ENCODE measurements at places on chromosomes 4 and X.

- no peak for DNase-seq
Measured at GRCh38 chr4:15897577-15897976, 41.0 kb downstream of the FGFBP1 start.

DNA sequence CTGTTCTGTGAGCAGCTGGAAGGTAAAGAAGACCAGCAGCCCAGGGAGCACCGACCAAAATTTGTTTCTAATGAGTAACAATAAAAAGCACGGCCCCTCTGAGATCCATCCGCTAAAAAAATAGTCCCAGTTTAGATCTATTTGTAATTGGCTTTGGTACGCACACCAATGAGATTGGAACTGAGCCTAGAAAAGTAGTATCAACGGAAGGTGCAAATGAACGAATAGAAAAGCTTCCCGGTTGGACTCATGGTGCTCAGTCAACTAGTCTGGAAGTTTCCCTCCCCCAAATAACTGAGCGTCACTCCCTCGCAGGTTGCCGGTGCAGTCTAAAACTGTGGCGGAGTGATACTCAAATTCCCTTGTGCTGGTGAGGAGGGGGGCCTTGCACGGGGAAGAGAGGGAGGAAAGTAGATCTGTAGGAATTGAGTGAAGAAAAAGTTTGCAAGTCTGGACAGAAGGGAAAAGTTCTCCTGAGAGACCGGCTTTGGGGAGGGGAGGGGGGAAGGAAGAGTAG, at the start of gene COL4A5:
Gene COL4A5, plus strand, starts transcription at position 413 of the 517 bp plus-strand sequence. CDS start 288 bp downstream, outside the sequence.
- DNase-seq: no peak

- DNase-seq: no peak
Measured at GRCh38 chr4:74794382-74795010, at the start of gene BTC. BTC (minus strand) TSS chr4:74794523; CDS start chr4:74794325, 198 bp downstream.

- DNase-seq: no peak
Measured at GRCh38 chrX:17214962-17215361, 160.0 kb upstream of the NHS start.

- no peak for DNase-seq
Measured at GRCh38 chr4:24808955-24809354, 13.6 kb downstream of the SOD3 start.

DNA sequence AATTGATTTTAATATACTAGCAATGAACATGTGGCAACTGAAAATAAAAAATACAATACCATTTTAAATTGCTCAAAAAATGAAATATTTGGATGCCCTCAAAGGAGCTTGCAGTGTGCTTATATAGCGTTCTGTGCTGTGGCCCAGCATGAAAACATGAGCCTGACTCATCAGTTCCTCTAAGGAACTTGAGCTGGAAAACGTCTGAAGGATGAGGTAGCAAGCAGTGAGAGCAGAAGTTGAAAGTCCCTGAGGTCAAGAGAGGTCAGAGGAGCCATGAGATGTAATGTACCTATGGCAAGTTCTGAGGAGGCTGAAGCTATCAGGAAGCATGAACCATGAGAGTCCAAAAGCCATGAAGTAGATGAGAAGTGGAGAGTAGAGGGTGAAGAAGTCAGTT, 59.7 kb downstream of the HMGB3 start:
- DNase-seq: no peak

DNA sequence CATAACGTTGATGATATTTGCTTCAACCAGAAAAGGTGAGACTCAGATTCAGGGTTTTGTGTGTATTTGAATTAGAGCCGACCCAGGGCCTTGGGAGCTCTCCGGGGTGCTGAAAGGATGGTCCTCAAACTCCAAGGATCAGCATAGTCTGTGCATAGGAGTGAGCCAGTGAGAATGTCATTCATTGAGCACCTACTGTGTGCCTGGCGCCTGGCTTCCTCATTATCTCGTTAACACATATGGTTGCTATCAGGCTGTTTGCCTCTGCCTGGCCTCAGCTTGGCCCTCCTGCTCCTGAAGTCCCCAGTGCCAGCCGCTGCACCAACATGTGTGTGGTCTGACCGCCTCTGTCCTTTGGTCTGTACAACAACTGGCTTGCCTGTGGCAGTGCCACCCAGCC, 25.1 kb upstream of the JAKMIP1 start:
- no peak for DNase-seq

GRCh38 chrX:120485638-120486520, 16.8 kb upstream of the LAMP2 start:
- peak; percentile 21 for DNase-seq

DNA sequence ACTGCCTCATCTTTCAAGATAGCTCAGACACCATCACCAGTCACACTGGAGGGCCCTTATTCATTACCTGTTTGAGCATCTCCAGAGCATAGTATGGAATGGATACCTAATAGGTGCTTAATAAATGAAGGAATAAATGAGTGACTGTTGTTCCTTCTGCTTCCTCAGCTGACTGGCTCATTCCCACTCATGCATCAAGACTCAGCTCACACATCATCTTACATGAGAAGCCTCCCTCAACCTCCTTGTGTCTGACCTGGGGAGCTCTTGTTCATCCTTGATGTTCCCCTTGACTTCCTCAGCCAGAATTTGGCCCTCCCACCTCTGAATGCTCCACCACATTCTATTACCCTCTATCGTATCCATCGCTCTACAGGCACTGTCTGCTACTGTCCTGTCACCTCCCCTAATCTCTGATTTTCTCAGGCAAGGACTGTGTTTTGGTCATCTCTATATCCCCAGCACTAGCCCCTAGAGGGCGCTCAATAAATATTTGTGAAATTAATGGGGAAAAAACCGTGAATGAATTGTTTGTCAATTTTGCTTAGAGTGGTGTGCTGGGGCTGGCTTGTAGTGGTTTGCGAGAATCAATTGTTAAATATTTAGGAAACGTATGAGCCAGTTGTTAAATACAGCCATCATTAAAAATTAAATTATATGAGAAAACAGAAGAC, 88.3 kb downstream of the NHSL2 start:
- DNase-seq: peak; percentile 18

DNA sequence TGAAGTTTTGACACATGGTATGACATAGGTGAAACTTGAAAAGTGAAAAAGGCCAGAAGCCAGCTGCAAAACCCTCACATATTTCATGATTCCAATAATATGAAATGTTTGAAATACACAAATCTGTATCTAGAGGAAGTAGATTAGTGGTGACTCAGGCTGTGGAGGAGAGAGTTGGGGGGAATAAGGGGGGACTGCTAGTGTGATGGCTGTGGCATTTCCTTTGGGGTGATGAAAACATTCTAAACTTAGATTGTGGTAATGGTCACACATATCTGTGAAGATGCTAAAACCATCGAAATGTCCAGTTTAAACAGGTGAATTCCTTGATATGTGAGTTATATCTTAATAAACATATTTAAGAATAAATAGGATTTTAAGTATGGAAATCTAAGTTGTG, 343.5 kb upstream of the SFRP2 start:
- no peak for DNase-seq

DNA sequence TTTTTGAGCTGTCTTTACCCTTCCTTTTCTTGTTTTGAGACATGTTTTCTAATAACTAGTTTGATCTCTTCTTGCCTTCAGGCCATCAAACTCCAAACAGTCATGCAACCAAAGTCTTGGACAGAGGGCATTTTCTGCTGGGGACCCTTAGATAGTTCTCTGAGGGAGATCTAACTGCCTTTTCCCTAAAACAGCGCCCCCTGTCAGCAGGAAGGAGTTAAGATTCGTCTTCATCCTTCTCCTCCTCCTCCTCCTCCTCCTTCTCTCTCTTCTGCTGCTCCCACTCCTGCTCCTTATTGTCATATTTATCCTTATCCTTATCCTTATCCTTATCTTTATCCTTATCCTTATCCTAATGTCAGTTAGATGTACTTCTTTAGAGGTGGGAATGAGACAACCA, 417.2 kb downstream of the TRAM1L1 start:
- DNase-seq: no peak

- DNase-seq: no peak
Measured at GRCh38 chrX:10124506-10125247, 32.1 kb upstream of the CLCN4 start.

GRCh38 chr4:20423420-20423819, 171.7 kb downstream of the SLIT2 start:
- no peak for DNase-seq

DNA sequence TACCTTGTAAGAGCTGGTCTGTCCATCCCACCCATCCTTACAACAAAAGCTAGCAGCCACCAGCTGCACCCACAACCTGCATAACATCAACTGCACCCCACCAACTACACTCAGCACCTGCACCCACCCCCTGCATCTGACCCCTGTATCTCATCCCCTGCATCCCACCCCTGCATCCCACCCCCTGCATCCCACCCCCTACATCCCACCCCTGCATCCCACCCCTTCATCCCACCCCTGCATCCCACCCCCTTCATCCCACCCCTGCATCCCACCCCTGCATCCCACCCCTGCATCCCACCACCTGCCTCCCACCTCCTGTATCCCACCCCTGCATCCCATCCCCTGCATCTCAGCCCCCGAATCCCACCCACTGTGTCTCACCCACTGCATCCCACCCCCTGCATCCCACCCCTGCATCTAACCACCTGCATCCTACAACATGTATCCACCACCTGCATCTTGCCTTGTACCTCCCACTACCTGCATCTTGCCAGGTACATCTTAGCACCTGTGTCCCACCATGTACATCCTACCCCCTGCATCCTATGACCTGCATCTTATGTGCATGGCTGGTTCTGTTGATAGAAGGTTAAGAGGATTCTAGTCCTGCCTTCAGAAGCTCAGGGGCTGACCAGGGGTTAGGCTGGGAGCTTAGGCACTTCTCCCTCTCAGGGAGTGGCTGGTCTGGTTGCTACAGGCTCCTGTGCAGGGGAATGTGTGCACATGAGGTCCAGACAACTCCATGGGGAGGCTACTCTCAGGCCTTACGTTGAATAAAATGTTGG, 9.4 kb downstream of the TMEM271 start:
- no peak for DNase-seq

DNA sequence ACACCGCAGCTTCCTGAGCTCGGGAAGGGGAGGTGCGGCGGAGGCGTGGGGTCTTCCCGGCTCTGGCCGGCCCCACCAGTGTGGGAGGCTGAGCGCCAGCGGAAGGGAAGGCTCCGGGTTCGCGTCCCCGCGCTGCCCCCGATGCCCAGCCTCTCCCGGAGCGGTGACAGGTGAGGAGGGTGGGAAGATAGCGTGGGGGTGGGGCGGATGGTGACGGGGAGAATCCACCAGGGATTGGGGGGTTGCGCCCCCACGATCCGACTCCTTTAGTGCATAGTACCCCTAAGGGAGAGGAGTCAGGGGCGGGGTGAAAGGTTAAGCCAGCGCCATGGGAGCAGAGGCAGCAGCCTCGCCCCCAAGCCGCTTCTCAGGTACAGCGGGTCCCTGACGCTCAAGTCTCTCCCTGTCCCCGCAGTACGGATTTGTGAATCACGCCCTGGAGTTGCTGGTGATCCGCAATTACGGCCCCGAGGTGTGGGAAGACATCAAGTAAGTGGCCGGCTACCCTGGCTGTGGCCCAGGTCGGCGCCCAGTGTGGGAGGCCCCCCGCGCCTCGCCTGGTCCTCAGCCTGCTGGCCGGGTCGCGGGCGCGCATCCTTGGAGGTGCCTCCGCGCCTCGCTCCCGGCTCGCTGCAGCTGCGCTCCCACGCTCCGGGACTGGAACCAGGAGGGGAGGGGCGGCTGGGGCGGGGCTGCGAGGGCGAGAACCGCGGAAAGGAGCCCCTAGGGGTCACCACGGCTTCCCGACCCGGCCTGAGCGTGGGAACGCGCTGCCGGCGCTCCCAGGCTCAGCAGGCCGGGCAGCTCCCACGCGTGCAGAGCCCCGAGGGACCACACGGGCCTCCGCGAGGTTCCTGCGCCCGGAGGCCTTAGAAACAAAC, 791 bp downstream of the GUCY1B1 start:
- DNase-seq: peak; percentile 1

GRCh38 chr4:11197631-11198341, 230.9 kb downstream of the HS3ST1 start:
- DNase-seq: no peak

DNA sequence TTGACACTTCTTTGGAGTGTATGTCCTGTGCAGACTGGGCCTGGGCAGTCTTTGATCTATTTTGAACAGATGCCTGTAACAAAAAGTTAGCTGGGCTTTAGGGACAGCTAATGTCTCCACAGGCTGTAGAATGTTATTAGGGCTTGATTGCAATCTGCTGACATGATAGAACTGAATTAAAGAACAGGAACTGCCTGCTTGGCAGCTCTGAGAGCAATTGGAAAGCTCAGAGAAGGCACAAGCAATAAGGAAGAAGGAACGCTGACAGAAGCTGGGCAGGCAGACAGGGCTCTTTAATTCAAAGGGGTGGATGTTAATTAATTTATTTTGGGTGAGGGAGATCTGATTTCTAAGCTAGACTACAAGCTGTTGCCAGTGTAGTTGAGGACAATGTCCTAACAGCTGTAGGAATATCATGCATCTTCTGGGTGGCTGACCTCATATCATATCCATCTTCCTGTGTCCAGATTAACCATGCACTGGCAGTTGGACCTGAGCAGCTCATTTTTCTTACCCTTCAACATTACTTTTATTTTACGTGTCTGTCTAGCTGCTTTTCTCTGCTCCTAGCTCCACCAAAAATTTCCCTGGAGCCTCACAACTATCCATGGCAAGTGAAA, 20.7 kb upstream of the GRXCR1 start:
- no peak for DNase-seq

DNA sequence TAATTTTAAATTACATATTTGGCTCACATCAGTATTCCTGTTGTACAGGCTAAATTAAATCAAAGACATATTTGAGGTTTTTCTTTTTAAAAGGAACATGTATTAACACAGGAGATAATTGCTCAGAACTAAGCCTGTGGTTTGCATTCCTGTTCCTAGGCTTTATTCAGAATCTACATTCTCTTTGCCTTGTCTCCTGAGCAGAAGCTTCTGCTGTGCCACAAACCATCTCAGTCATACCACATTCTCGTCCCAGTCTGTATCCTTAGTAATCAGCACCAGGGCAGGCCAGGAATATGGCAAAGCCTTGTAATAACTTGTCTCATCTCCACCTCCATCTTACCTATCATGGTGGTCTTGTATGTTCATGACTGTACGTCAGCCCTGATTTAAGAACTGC, 162.8 kb downstream of the ARHGAP24 start:
- no peak for DNase-seq

- DNase-seq: no peak
Measured at GRCh38 chr4:95124906-95125504, 367.2 kb downstream of the BMPR1B start.

GRCh38 chr4:186723292-186724057, at the start of gene FAT1:
FAT1 (minus strand) TSS chr4:186723856; CDS start chr4:186709827, 14,029 bp downstream.
- no peak for DNase-seq

GRCh38 chr4:133981327-133981726, 220.3 kb downstream of the PABPC4L start:
- DNase-seq: no peak

DNA sequence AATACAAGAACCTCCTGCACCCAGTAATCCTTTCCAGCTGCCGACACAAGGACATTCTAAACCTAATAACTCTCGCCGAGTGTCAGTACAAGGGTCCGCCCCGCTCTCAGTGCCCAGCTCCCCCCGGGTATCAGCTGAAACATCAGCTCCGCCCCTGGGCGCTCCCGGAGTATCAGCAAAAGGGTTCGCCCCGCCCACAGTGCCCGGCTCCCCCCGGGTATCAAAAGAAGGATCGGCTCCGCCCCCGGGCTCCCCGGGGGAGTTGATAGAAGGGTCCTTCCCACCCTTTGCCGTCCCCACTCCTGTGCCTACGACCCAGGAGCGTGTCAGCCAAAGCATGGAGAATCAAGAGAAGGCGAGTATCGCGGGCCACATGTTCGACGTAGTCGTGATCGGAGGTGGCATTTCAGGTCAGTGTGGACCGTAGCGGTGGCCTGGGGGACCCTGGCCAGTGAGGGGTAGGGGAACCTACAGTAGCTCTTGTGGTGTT, at the start of gene MAOA:
Gene MAOA, plus strand, starts transcription at position 295 of the 490 bp plus-strand sequence. Its CDS starts 43 bp downstream, at position 338.
- no peak for DNase-seq

- DNase-seq: no peak
Measured at GRCh38 chr4:159266981-159267868, 164.3 kb downstream of the RAPGEF2 start.

Data from stimulated activated CD8-positive, alpha-beta memory T cell treated with anti-CD3 and anti-CD28 coated beads, Interleukin-4, amount 100 ng/mL, for 24 hours (primary cell).